ENCODE measurements at places on chromosomes 7 and 10. TPM values are rescaled to one million over a fixed set of nuclear protein-coding genes. Genes with fewer than 3 reads are reported as not detected.

DNA sequence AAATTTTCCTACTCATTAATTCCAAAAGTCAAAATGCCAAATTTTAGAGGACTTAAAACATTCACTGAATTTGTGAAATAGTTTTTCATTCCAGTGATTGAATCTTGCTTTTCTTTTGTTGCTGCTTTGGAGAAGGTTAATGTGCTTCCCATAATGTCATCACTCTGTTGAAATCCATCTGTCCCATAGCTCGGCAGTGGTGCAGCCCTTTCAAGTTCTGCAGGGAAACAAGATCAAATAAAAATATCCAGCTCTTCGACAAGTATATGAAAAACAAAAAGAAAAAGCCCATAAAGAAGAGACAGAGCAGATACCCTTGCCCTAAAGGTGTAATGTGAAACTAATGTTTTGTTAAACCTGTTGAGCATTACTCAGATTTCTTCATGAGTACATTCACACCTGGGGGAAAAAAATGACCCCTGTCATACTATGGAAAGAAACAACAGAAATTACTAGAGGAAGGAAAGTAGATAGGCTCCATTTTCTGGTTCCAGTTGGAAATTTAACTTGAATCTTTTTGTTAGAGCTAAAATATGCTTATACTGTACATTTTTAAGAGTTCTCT, 35.1 kb downstream of the AGR3 start:
- no peak for DNase-seq

- DNase-seq: peak; percentile 69
These were observed 16.9 kb downstream of the TSPAN14 start for GRCh38 chr10:80471001-80471400.

DNA sequence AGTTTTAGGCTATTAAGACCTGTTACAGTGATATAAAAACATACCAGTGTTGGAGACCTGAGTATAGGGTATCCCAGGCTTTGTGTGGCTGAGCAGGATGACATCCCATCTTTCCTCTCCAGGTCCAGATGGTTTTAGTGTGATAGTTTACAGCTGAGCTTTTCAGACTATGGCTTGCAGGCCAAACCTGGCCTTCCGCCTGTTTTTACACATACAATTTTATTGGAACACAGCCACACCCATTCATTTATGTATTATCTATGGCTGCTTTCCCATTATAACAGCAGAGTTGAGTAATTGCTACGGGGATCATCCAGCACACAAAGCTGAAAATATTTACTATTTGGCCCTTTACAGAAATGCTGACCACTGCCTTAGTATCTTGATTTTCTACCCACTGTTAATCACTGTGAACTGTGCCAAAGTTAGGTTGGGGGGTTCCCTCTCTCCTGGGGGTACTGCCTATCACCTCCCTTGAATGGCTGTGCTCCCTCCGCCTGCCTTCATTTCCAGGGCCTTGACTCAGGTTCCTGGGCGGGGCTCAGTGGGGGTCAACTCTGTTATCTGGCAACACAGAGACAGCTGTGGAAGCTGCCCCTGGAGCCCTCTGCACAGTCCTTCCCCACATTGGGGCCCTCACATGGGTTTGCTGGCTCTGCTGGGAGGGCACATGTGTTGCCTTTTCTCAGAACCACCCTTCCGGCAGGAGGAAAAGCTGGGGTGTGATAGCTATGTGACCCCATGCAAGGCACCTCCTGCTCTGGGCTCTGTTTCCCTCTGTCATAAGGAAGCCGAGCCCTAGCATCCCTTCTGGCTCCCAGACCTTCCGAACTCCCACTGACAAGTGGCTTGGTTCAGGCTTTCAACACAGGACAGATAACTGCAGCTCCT, 40.3 kb upstream of the SH2D4B start:
- DNase-seq: peak; percentile 26

ZRANB1 gene
- 10.4 TPM for total RNA-seq

DNA sequence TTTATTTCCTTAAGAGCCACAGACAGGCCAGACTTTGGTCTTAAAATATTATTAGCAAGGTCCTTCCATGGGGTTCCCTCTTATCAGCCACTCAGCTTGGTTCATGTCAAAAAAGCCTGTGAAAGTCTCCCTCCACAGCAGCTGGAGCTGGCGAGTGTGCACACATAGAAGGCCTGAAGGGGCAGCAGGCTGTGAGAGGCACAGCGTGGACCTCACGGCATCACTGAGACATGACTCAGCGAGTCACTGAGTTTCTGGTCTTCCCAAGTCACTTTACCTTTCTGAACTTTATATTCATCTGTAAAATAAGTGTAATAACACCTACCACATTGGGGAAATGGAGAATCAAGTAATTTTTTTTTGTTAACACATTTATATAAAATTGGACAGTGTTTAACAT, 8.7 kb downstream of the TAF3 start:
- DNase-seq: peak; percentile 39

DNA sequence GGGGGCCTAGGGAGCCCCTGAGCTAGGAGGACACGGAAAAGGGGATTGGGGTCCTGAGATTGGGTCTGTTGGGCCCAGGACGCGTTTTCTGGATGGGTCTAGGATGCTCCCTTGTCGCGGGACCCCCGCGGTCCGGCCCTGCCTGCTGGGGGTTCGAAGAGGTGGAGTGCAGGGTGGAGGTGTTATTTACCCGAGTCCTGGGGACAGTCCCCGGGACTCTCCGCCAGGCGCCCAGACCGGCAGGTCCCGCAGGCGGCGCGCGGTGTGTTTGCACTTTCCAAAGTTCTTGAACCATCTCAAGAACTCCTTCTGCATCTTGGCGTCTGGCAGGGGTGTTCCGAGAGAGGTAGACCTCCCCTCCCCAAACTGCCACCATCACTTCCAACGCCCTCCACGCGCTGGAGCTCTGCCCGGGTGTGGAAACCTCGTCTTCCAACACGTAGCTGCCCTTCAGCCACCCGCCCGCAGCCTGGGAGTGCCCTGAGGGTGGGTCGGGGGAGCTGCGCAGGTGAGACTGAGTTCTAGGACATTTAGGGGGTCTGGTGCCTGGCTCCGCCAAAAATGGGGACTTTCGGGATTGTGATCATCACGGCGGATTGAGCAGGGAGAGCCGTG, 569 bp downstream of the CAV1 start:
- peak; percentile 50 for DNase-seq

GIMAP5 gene
- 53.3 TPM for total RNA-seq

SLIT1 gene
- 0.94 TPM for total RNA-seq

- DNase-seq: peak; percentile 24
These were observed 83.2 kb upstream of the KIF5B start for GRCh38 chr10:32139223-32140073.

DNA sequence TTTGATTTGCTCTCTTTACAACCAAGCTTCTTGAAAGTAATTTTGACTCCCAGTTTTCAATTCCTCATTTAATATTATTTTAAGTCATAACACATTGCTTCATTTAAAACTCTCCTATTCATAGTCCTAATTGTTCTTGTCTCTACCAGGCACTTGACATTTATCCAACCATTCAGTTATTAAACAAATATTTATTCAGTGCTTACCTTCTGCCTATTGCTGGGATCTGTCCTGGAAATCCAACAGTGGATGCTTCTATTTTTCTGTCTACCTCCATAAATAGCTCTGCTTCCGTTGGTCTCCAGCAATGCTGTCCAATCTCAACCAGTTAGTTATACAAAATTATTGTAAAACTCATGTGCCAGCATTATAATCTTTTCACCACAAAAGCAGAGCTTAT, 615.1 kb downstream of the ZWINT start:
- DNase-seq: no peak

DNA sequence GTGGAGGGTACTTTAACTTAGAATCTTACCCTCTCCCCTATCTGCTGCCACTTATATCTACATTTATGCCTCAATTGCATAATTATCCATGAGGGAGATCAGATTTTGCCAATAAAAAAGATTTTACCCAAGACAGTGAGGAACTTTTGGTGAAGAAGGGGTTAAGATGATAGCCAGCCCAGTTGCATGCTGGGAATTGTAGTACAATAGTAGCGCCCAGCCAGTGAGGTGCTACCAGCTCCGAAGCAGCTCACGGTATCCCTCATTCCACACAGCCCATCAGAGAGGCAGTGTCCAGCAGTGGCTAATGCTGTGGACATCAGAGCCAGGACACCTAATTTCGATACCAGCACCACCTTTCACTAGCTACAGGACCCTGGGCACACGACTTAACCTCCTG, 5.9 kb upstream of the LGI1 start:
- DNase-seq: peak; percentile 13

DNA sequence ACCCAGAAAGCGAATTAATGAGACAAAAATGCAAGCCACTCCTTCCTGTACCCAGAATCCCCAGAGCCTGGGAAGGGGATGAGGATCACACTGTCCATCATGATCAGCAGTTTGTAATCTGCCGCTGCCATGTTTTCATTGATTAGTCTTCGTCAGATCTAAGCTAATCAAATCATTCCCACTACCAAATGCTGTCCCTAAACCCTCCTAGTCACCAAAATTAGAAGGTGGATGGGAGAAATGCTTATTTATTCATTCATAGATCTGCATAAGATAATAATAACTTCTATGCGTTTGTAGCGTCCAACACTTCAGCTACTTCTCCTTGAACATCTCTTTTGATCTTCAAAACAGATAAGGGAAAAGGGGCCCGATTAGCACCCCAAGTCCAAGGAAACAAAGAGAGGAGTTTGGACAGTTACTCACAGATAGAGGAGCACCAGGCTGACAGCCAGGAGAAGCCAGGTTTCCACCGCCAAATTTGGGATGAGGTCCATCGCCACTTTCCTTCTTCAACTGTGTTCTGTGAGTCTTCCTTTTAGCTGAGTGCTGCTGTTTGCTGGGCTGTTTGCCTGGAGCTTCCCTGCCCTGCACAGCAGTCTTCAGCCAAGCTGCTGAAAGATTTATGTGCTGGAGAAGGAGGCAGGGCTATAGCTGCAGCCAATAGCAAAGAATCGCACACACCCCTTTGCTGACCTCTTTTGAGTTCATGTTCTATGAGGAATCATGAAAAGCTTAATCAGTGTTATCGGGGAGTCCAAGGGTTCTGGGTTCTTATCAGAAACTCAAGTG, at the start of gene CYP3A5:
CYP3A5 (minus strand) TSS at position 597 of the 792 bp plus-strand sequence; CDS start at position 497, 100 bp downstream.
- no peak for DNase-seq

- DNase-seq: no peak
These were observed 1.4 kb upstream of the ASIC3 start for GRCh38 chr7:151046603-151047573.

GRCh38 chr7:30164567-30164966, 29.8 kb downstream of the MTURN start:
- no peak for DNase-seq

DNA sequence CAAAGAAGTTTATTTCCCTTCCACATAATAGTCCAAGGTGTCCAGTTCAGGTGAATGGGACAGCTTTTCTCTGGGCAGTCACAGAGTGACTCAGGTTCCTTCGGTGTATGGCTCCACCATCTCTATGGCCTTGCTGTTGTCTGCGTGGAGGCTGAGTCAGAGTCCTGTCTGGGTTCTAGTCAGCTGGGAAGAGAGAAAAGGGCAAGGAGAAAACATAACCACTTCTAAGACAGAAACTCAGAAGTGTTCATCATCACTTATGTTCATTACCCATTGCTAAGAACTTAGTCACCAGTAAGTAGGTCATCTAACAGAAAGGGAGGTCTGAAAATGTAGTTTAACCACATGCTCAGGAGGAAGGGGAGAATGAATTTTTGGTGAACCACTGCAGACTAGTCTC, 32.4 kb upstream of the CCDC7 start:
- DNase-seq: peak; percentile 73

- DNase-seq: no peak
These were observed 427.7 kb downstream of the LRMDA start for GRCh38 chr10:75859141-75859540.

GRCh38 chr7:16399265-16399831, 22.0 kb downstream of the CRPPA start:
- DNase-seq: no peak

GRCh38 chr10:17488848-17489247, 34.5 kb upstream of the ST8SIA6 start:
- DNase-seq: no peak

DNA sequence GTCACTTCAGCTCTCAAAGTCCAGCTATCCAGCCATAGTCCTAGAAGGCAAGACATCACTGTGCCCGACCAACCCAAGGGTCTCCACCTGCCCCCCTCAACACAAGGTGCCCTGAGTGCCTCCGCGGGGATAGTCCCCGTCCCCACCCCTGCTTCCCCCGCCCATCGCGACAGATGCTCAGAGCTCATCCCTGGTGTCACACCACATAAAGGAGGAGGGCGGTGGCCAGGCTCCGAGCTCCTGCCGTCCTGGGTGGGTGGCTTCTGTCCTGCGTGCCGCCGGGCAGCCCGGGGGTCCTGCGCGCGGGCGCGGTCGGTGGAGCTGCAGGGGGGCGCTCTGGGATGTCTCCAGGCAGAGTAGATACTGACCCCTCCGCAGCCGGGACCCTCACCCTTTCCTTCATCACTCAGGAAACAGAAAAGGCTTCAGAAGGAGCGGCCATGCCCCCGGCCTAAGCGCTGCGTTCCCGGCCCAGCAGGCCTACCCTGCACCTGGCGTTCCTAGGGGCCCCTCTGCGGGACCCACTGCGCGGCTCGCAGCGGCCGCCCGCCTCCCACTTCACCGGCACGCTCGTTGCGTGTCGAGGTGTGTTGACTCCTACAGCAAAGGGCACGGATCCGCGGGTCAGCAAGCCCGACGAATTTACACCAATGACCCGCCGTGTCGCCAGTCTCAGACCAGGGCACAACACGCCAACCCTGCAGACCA, 53.4 kb downstream of the ALOX5 start:
- DNase-seq: no peak

DNA sequence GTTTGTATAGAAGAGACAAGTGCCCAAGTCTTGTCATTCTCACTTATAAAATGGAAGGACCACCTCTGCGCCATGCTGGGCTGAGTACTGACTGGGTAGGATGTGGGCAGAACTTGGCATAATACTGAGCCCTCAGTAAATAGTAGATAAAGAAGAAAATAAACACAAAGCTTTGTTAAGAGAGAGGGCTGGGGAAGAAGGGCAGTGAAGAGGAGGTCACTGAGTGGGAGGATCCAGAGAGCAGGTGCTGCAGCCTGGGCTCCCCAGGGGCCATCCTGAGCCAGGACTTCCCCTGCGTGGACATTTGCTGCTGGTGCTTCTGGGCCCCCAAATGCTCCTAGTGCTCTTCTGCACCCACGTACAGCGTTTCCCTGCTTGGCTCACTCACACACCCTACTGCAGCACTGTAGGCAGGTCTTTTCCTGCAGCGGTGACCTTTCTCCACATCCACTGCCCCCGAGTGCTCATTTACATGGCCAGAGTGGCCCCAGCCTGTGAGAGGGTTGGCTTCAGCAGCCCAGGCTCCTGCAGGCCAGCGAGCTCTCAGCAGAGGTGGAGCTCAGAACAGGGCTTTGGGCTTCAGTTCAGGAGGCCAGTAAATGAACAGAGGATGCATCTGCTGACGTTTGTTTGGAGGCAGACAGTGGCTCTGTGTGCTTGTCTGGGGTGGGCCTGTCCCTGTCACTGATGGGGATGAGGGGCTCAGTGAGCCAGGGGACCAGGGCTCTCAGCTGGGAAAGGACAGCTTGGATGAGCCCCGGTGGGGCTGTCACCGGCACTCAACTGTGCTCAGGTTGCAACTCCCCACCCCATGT, 164.6 kb downstream of the ADARB2 start:
- no peak for DNase-seq

- peak; percentile 23 for DNase-seq
These were observed 342.0 kb upstream of the PODXL start for GRCh38 chr7:131898418-131898817.

- no peak for DNase-seq
These were observed 5.7 kb upstream of the PIP start for GRCh38 chr7:143126146-143126545.
